ENCODE measurements at places on chromosomes 7 and 10.

DNA sequence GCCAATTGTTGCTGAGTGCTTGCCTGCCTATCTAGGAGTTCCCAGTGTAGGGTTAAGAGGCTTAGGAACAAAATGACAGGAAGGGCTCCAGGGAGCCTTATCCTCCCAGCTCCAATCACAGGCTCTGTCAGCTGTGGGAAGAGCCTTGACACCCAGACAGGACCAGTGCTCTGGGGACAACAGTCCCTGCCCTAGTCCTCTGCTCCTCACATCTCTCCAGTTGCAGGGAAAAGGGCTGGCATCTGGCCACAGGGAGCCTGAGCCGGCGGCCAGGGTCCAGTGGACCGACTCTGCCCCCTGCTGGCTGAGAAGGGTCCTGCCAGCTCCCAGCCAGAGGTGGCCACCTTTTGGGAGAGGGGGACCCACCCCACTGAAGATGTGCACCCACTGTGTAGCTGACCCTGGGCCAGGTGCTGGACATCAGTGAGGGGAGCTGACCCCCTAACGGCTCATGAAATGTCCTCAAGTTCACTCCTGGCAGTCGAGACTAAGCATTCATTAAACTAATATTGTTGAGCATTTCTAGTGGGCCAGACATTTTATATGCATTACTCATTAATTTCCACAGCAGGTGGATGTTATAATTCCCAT lies 17.6 kb downstream of the DNAJB12 start:
- peak; percentile 88 for DNase-seq

GRCh38 chr7:35504365-35504764 lies 190.6 kb downstream of the HERPUD2 start:
- no peak for DNase-seq

GRCh38 chr7:15557686-15558085 lies 4.1 kb downstream of the AGMO start:
- DNase-seq: no peak

DNA sequence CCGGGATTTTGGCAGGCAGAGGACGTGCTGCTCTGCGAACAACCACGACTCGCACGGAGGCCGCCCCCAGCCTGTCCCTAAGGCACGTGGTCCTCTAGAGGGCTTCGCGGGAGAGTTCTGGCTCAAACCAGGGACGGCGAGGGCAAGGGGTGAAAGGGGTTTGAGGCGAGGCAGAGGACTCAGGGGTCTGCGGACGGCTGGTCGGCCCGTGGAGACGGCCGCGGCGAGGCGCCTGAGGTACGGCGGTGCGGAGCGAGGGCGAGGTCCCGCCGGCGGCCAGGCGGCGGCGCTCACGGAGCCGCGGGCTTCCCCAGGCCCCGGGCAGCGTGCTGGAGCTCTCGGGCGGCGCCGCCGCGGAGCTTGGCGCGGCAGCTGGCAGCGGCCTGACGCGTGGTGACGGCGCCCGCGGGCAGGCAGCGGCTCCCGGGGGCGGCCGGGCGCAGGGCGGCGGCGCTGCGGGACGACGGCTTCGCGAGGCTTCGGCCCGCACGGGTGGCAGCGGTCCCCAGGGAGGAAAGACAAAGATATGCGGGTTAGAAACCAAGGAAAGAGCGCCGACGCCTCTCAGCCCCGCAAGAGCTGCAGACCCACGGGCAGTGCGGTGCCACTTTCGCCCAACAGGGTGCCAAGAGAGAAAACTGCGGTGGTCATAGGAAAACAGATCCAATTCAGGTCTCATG lies 44.8 kb downstream of the ZNF800 start:
- DNase-seq: peak; percentile 74

All from right hindlimb (tissue), 1 donor.